ENCODE measurements at places on chromosomes 13 and 19.
A peak's percentile ranks its signal among the peaks of the same experiment; 100 is the strongest.

GRCh38 chr13:48644951-48645350 lies 8.8 kb upstream of the CYSLTR2 start:
- no peak for DNase-seq

DNA sequence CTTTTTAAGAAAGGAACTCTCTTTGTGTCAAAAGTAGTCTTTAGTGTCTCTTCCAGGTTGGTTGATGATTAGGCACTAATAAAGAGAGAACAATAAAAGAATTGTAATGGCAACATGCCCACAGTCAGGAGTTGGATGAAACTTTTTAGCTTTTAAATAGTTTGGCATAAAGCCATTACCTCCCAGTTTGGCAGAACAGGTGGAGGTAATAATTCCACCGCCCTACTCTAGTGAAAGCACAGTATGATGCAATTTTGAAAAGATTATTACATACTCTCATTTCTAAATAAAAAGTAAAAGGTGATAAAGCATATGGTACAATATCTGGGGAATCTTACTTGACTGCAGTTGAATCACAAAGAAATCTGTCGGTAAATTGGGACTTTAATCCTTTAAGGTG lies 497.6 kb downstream of the SUCLA2 start:
- DNase-seq: no peak

DNA sequence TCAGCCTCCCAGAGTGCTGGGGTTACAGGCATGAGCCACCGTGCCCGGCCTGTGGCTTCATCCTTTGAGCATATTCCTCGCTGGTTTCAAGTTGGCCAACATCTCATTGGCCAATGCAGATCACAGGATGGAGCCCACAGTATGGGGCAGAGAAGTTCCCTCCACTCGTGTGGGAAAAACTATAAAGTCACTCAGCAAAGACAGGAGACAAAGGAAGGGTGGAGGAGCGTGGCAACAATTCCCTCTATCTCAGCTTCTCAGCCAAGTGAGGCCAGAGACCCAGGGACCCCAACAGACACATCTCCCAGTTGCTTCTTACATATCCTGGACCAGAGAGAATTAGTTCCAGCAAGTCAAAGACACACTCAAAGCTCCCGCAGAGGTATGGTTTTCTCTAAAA lies 184.6 kb upstream of the SOX1 start:
- no peak for DNase-seq

- DNase-seq: no peak
These were observed 110.7 kb upstream of the WASF3 start for GRCh38 chr13:26446751-26447150.

DNA sequence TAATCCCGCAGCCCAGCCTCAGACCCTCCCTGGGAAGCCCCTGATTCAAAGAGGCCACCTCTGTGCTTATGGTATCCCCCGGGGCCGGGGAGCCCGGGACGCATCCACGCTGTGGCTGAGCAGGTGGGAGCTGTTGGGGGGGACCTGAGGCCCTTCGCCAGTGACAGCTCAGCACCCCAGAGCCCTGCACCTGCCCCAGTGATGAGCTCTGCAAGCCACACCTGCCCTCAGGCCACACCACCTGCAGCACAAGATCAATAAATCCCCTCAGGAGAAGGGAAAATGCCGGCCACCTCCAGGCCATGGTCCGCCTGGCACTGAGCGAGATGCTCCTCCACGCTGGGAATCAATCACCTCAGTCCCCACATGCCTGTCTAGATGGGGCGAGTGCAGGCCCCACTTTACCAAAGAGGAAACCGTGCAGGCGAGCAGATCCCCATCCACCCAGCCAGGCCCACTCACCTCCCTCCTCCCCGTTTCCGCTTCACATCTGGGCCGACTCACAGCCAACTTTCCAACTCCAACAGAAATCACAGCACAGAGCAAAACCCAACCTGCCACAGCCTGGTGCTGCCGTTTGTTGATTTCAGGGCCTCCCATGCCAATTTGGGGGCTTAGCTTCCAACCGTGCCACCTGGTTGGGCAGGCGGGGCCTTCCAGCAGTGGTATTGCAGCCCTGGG lies 12.8 kb downstream of the MOB3A start:
- peak; percentile 77 for DNase-seq

GRCh38 chr13:113969311-113969972 lies 4.4 kb downstream of the C13orf46 start:
- DNase-seq: no peak

Measured in stimulated activated naive CD8-positive, alpha-beta T cell treated with anti-CD3 and anti-CD28 coated beads, Interleukin-15, amount 100 ng/mL, for 72 hours (primary cell).